ENCODE measurements at places on chromosomes 16 and 17.
A peak's percentile ranks its signal among the peaks of the same experiment; 100 is the strongest.

DNA sequence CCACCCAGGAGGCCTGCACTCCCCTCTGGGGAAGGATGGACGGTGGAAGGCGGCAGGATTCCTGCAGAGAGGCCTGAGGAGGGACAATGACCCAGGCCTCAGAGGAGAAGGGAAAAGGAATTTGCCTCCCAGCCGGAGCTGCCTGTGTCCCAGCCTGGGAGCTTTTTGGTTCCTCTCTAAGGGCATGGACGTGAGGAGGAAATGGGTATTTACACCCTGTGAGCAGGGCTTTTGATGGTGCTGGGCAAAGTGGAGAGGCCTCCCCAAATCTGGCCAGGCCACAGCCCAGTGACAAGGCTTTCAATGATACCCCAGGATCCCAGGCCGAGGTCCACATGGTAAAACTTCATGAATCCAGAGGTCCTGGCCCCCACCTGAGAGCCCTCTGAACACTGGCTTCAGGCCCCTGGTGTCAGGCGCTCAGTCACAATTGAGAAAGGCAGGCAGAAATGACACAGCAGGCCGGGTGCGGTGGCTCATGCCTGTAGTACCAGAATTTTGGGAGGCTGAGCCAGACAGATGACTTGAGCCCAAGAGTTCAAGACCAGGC lies 56.0 kb upstream of the DOC2B start:
- DNase-seq = no peak

DNA sequence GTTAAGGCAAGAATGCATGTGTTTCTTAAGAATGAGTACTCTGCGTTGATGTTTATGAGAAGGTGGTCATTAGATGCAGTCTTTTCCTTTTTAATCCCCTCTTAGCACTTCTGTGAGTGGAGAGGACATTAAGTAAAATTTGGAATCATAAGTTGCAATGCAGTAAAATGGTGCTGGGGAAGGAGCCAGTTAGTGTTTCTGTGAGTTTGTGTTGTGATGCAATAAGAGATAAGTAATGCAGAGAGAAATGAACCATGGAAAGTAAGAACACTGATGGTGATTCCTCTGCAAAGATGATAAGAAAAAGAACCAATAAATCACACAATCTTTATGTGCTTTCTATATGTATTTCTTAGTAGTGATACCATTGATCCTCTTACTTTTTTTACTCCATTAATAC lies 20.0 kb downstream of the ABHD15 start:
- DNase-seq = no peak

DNA sequence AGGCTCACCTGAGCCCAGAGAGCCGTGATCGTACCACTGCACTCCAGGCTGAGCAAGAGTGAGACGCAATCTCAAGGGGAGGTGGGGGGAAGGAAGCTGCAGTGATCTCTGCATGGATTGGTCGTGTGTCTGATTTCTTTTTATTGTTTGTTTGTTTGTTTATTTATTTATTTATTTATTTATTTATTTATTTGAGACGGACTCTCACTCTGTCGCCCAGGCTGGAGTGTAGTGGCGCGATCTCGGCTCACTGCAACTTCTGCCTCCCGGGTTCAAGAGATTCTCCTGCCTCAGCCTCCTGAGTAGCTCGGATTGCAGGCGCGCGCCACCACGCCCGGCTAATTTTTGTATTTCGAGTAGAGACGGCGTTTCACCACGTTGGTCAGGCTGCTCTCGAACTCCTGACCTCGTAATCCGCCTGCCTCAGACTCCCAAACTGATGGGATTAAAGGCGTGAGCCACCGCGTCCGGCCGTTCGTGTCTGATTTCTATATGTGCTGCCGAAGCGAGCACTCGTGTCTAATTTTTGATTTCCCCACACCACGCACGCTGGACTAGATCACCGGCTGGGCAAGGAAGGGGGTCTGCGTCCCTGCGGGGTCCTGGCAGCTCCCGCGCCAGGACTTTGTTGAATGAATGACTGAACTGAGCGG lies 448 bp upstream of the TNFRSF12A start:
- no peak for DNase-seq

GRCh38 chr16:58498341-58499091 lies 1.4 kb upstream of the NDRG4 start:
- DNase-seq = no peak

DNA sequence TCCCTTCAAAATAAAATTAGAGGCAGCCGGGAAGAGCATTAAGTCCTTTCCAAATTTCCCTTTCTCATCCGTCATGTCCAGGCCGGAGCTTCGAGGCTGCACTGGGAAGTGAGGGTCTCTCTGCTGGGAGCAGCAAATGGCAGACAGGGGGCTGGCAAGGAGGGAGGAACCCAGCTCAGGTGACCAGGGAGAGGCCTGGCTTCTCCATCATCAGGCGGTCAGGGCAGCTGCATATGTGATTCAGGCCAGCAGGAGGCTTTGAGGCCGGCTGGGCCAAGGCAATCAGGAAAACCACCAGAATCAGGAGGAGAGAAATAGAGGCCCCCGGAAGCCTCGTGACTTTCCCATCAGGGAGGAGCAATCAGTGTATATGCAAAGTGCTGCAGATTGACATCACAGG lies 85.0 kb upstream of the RPL38 start:
- DNase-seq = no peak

DNA sequence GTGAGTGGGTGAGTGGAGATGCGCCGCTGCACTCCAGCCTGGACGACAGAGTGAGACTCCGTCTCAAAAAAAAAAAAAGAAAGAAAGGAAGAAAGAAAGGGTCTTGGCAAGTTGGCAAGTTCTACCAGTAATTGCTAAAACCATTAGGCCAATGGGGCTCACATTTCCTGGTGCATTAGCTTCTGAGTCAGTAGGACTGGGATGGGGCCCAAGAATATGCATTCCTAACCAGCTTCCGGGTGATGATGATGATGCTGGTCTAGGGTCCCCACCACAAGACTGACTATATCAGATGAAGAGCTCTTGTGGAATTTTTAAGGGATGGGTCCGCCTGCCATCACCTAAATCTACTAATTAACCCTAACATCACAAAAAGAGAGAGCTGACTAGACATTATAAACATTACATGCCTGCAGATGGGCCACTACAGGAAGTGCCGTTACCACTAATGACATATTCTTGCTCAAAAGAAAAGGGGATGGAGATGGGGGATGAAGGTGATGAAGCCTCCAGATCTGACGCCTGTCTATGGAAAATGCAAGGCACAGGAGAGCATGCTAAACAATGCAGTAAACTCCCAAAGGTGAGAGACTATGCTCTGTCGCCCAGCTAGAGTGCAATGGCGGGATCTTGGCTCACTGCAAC lies 13.1 kb downstream of the MYH11 start:
- no peak for DNase-seq

DNA sequence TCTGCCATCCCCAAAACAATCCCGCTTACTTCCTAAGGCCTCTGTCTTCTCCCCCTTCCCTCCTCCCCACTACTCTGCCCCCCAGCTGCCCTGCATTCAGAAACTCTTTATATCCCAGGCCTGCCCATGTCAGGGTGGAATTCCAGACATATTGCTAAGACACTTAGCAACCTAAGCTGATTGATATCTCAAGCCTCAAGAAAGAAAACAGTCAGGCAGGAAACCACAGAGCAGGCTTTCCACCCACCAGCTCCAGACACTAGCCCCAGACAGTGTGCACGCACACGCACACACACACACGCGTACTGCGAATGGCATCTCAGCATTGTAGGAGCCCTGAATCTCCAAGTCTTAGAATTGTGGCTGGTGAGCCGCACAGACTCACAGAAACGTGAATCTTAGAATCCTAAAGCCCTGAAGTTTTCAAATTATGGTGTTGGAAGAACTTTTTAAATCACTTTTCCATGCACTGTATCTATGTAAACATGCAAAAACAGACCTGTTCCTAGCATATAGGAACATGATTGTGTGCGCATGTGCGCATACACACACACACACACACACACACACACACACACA lies 8.8 kb upstream of the LPCAT2 start:
- peak; percentile 86 for DNase-seq

DNA sequence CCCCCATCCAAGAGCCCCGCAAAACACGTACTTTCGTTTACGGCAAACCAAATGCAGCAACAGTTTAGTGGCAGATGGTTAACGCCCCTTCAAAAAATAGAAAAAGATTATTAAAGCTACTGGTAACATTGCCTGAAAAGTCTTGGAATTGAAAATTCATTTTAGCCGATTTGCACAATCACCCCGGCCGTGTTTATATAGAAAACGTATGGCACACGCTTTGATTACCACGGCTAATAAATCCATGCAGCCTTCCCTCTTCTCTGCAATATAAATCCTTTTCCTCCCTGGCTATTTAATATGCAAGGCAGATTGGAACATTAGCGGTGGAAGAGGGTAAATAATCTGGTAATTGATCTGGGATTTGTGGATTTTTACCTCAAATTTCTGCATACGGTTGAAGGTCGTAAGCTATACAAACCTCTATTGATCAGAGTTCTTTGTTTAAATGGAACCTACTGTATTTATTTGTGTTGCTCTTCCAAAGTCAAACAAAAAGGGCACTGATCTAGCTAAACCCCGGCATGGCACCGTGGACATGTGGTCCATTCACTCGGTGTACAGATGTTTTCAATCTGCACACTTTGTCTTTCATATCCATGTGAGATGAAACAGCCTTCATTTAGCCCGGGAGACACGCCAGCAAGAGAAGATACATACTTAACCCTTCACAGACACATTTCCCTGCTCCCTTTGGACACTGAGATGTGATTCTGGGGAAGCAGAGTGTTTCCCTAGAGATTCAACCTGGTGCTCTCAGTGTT lies 238.1 kb upstream of the MAF start:
- no peak for DNase-seq

DNA sequence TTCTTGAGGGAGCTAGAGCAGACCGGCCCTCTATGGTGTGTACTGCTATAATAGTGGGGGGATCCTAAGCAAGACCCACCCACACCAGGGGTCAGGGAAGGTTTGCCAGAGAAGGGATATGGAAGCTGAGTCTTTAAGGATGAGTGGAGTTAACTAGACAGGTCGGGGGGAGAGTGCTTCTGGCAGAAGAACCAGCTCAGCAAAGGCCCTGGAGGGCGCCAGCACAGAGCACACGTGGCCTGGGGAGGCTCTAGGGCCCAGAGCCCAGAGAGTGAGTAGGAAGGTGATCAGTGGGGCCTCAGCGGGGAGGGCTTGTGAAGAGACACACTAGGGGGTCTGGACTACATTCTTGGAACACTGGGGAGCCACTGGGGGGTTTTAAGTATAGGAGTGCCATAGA lies 21.1 kb downstream of the NGFR start:
- DNase-seq = no peak

GRCh38 chr16:69276148-69277115 lies 34.7 kb upstream of the VPS4A start:
- DNase-seq = no peak

DNA sequence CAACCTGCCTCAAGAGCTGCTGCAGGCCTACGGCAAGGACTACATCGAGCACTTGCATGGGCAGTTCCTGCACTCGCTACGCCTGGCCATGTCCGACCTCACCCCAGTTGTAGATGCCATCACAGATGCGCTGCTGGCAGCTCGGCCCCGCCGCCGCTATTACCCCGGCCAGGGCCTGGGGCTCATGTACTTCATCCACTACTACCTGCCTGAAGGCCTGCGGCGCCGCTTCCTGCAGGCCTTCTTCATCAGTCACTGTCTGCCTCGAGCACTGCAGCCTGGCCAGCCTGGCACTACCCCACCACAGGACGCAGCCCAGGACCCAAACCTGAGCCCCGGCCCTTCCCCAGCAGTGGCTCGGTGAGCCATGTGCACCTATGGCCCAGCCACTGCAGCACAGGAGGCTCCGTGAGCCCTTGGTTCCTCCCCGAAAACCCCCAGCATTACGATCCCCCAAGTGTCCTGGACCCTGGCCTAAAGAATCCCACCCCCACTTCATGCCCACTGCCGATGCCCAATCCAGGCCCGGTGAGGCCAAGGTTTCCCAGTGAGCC lies 5.8 kb downstream of the HSD11B2 start:
- no peak for DNase-seq

- DNase-seq = no peak
These were observed 2.6 kb downstream of the ENO3 start for GRCh38 chr17:4953451-4953961.

DNA sequence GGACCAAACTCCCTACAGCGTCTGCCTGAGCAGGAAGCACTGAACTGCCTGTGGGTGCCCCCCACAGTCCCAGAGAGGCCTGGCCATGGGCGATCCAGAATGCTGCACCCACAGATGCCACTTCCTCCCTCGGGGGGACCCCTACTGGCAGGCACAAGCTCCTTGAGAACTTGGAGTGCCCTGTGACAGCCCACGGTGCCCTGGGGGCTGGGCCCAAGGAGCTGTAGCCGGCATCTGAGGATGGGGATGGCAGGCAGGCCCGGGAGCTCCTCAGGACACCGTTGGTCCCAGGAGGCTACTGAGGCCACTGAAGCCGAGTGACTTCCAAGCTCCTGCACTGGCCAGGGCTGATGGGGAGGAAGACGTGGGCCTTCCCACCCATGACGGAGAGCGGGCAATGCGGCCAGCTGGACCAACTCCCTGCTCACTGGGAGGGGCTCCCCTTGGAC lies 15.1 kb upstream of the RASD1 start:
- no peak for DNase-seq

GRCh38 chr16:85610059-85610445 lies 3.1 kb upstream of the GSE1 start:
- no peak for DNase-seq

GRCh38 chr17:19730843-19731242 lies 14.5 kb upstream of the SLC47A2 start:
- DNase-seq = no peak

- DNase-seq = peak; percentile 79
These were observed 172.6 kb downstream of the CDK5R1 start for GRCh38 chr17:32659419-32659842.

DNA sequence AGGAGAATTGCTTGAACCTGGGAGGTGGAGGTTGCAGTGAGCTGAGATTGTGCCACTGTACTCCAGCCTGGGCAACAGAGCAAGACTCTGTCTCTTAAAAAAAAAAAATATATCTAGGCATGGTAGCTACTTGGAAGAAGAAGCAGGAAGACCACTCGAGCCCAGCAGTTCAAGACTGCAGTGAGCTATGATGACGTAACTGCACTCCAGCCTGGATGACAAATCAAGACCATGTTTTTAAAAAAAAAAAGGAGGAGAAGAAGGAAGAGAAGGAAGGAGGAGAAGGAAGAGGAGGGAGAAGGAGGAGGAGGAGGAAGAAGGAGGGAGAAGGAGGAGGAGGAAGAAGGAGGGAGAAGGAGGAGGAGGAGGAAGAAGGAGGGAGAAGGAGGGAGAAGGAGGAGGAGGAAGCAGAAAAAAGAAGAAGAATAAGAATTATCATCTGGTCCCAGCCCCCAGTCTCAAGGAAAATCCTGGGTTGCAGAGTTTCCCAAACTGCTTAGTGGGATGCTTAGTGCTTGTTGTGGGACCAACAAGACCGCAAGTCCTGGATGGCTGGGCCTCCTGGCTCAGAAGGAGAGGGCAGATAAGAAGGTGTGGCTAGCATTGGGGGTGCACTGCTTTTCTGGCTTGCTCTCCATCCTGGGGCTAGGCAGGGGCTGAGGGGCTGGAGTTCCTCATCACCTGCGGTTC lies 3.7 kb upstream of the DRC7 start:
- no peak for DNase-seq

All from urothelium cell line (cell line).